Cardiac muscle cell (in vitro differentiated cells and primary cell): ENCODE measurements at places on chromosomes 2 and 18. TPM values are rescaled to one million over a fixed set of nuclear protein-coding genes. Genes with fewer than 3 reads are reported as not detected.

DNA sequence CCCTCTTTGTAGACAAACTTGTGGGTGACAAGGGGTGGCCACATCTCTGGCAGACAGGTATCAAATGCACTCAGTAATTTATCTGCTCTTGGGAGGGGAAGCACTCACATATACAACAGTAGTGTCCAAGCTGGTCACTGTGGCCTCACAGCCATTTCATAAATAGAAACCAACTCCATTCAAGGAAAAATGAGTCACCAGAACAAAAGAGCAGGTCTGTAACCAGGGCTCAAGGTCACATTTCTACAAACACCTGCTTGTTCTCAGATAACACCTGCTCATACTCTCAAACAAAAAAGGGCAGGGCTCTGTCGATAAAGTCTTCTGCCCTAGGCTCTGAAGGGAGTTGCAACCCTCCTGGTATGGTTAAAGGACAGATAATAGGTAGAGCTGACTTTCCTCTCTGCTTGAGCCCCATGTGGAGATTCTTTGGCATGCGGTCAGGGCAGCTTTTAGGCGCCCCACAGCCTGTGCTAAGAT lies 459.0 kb downstream of the BCL11A start:
- H3K27ac ChIP-seq = peak overlapping the region; percentile 83
- H3K4me3 ChIP-seq = no peak overlapping the region
- no peaks in the 10 kb centered on the region for H3K36me3 ChIP-seq
- no peak for DNase-seq
- no peaks in the 10 kb centered on the region for H3K27me3 ChIP-seq
- H3K4me1 ChIP-seq = peaks cover 13% of the 10 kb centered on the region

Gene ELOA2
- not detected in 2 replicates for total RNA-seq

Gene CCDC148
- total RNA-seq = 0.39 and 0.78 TPM in 2 replicates

DNA sequence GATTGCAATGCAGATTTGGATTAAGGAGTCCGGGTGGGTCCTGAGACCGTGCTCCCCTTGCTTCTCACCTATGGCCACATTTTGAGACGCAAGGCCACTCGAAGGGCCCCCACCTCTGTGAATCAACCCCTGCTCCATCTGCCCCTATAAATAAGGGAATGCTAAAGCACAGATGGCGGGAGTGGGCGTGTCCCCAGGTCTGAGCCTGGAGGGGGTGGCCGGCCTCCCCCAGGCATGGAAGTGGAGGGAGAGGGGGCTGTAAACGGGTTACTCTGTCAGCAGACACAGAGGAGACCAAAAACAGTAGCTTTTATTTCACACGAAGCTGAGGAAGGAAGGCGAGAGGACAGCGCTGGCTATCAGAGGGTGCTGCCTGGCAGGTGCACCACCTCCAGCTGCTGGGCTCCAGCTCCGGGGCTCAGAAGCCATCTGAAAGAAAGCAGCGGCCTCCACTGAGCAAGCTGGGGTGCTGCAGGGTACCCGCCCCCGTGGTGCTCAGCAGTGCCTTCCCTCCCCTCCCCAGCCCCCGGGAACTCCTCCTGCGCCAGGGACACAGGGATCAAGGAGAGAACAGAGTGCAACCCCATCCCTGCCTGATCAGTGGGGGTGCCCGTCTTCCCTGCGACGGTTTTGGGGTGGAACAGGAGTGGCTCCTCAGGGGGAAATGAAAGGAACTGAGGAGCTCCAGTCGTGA lies 56.7 kb upstream of the RAB6C start:
- peak overlapping the region; percentile 2 for H3K4me3 ChIP-seq
- no peak for DNase-seq
- H3K27ac ChIP-seq = no peak overlapping the region
- no peaks in the 10 kb centered on the region for H3K4me1 ChIP-seq
- peaks cover 39% of the 10 kb centered on the region for H3K27me3 ChIP-seq
